Stimulated activated naive CD4-positive, alpha-beta T cell treated with Interleukin-2 at 50 U/mL for 16 hours (primary cell): ENCODE measurements at places on chromosomes 11 and 22.
A peak's percentile ranks its signal among the peaks of the same experiment; 100 is the strongest.

- no peak for DNase-seq
Measured at GRCh38 chr11:122414406-122415018, 241.0 kb upstream of the UBASH3B start.

DNA sequence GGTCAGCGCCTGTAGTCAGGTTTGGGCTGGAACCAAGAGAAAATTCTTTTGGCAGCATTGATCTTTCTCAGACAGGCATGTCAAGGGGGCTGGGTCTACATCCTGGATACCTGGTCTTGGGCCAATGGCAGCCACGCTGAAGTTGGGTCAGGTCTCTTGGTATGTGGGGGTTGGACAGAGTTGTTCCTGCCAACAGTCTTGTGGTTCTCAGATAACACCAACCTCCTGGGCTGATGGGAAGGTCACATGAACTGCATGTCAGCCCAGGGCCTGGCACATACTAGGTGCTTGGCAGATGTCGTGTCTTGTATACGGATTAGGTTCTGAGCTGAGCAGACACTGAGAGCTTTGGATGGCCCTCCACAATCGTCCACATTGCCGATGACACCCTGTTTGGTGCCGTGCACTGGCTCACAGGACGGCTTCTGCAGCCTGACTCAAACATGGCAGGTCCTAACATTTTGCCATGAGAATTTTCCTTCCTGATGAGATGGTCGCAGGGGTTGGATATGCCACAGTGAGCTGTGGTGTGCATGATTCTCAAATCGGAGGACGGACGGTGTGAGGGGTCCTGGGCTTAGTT lies 42.0 kb downstream of the FBLN1 start:
- DNase-seq, result no peak

DNA sequence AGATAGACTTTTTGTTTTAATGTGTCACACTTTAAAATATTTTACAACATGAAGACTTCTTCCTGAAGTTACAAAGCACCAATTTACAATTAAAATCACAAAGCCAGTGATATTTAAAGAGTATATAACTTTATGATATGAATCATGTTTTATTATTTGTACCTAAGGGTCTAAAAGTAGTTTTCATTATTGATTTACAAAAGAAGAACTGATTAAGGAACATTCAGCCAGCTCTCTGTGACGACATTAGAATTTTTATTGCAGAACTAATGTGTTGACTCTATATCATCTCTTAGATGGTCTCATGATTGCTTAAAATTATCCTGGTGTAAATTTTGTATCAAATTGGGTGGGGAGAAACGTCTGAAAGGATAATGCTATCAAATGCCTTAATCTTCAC lies 82.8 kb upstream of the ALKBH3 start:
- no peak for DNase-seq

DNA sequence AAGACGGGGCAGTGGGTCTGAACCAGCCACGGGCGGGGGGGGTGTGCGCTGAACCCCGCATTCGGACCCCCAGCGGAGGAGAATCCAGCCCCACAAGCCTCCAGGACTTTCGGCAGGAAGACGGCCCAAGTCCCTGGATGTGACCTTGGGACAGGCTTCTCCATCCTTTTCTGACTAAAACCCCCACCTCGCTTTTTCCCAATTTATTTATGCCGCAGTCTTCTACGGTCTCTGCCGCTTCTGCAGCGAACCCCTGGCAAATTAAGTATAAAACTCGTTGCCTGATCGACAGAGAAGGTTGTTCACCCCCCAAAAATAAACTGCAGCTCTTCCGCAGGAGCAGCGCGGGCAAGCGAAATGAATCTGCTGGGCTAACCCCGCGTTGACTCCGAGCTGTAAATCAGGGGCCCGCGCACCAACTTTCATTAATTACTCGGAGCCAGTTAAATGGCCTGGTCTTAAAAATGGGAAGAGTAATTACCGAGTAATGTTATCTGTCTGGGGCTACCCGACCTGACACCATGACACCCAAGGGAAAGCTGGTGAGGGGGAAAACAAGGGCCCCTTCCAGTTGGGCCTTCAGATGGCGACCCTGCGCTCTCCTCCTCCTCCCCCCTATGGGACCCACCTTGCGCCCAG lies 6.6 kb downstream of the WT1 start:
- no peak for DNase-seq

DNA sequence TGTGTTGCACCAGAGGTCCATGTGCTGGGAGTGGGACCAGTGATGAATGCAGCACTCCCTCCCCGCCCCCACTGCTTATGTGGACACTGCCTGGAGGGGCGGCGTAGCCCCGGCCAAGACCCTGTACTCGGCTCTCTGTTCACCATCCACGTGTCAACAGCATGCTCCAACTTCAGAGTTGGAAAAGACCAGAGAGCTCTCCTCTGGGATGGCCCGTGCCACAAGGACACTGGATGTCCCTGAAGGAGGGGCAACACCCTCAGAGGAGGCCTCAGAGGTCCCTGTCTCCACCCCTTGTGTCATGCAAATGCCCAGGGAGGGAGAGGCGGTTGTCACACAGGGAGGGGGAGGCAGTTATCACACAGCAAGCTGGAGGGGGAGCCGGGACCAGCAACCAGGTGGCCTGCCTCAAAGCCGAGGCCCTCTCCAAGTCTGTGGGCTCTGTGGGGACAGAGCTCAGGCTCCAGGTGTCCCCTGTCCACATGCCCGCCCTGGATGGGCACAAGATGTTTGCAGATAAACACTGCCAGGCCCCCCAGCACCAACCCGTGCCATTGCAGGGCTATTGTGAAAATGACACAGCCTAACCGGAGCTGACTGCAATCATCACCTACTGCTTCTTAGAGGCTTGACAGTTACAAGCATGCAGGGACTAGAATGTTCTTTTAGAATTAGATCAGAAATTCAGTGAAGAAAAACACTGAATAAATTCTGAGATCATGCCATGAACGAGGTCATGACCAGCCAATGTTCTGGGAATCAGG lies 121.1 kb downstream of the PHF21B start:
- no peak for DNase-seq

DNA sequence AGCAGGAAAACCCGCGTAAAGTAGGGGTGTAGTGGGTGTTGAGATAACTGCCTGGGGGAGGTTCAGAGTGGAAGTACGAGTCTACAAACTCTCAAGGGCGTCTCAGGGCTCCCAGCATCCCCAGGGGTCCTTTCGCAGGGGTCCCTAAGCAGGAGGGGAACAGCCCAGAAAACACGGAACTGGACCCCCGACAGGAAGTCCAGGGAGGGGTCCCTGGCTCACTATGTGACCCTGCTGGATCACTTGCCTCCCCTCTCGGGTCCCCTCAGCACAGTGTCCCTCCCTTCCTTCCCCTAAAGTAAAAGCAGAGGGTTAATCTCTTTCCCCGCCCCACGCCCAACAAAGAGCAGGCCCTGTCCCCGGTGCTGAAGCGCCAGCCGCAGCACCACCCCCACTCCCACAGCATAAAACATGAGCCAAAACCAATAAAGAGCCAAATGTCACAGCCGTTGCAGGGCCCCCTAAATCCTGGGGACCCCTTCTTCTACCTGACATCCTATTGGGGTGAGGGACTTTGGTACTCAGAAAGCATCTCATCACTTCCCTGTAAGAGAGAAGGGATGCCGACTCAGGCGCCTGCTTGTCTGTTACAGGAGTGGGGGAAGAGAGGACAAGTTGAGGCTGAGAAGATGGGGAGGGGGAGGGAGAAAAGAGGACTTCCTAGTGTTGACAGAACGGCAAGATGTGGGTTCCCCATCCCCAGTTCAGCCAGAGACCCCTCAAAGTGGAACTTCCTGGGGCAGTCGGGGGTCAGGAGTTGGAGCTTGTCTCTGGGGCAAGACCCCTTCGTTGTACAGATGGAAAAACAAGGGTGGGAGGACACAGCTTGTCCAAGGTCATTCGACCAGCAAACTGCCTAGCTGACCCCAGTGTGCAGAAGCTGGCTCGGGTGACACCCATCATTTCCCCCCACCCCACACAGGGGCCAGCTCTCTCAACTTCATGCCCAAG lies 1.4 kb upstream of the NEFH start:
- no peak for DNase-seq

GRCh38 chr11:19800162-19800561 lies 87.5 kb downstream of the NAV2 start:
- DNase-seq, result no peak

DNA sequence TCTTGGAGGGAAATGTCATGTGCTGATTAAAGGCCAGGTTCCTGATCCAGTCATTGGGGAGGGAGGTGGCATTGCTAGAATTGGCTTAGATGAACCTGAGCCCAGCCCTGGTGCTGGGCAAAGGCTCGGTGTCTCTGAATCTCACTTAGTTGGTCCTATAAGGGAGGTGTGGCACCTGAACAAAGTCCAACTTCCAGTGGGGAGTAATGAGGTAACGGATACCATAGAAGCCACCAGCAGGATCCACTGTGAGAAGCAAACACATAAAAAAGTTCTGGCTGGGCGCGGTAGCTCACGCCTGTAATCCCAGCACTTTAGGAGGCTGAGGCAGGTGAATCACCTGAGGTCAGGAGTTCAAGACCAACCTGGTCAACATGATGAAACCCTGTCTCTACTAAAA lies 26.6 kb downstream of the PRDM11 start:
- no peak for DNase-seq

DNA sequence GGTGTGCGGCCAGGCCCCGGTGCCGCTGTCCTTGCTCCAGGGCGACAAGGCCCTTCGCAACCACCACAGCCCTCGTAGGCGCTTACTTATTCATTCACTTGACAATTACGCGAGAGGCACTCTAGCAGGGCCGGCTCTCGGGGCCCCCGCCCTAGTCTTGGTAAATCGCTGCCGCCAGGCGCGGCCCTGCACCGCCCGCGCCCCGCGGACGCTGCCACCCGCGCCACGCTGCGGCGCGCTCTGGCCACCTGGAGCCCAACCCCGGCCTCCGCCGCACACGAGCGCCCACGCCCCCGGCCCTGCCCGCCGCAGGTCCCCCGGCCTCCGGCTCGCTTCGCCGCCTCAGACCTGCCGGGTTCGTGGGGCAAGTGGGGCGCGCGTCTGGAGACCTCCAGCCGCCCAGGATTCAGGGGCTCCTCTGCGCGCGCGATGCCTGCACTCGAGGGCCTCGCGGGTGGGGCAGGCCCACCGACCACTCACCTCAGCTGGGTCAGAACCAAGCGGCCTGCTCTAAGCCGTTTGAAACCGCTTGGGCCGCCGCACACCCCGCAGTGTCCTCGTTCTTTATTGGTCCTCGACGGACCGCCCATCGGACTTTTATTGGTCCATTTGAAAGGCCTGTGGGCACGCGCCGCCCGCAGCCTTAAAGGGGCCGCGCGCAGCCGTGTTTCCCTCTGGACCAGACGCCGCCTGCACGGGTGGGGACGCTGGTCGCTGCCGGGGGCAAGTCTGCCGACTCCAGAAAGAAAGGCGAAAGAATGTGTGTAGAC lies at the start of gene CKAP5:
TSS of gene CKAP5 (minus strand) at position 541 of the 770 bp plus-strand sequence. CDS start 25,049 bp downstream, outside the sequence.
- peak; percentile 86 for DNase-seq

DNA sequence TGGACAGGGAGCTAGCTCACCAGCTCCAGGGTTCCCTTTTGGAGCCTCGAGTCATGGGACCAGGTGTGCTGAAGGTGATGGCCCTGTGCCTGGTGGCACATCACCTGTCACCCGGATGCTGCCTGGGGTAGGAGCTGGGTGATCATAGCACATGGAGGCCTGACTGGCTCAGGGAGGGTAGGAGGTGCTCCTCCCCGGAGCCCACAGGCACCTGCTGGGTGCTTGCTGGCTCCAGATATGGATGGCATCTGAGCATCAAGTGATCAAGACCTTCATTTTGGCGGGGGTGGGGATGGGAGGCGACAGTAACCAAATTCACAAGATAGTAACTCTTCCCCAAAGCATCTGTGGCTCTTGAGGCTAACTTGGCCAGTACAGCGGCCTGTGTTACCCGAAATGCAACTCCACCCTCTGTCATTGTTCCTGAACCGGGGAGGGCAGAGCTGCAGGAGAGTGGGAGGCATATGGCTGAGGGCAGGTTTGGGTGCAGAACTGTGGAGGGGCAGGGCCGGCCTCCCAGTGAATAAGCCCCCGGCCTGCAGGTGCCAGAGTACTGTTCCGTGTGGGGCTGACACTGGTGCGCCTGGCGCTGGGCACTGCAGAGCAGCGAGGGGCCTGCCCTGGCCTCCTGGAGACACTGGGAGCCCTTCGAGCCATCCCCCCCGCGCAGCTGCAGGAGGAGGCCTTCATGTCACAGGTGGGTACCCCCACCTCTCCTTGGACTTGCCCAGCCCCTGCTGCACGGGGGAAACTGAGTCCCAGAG lies 4.7 kb downstream of the TBC1D10C start:
- no peak for DNase-seq

- DNase-seq, result no peak
Measured at GRCh38 chr11:28836285-28837081, 728.3 kb downstream of the METTL15 start.

GRCh38 chr22:43127166-43127908 lies 15.9 kb downstream of the MCAT start:
- DNase-seq, result no peak

DNA sequence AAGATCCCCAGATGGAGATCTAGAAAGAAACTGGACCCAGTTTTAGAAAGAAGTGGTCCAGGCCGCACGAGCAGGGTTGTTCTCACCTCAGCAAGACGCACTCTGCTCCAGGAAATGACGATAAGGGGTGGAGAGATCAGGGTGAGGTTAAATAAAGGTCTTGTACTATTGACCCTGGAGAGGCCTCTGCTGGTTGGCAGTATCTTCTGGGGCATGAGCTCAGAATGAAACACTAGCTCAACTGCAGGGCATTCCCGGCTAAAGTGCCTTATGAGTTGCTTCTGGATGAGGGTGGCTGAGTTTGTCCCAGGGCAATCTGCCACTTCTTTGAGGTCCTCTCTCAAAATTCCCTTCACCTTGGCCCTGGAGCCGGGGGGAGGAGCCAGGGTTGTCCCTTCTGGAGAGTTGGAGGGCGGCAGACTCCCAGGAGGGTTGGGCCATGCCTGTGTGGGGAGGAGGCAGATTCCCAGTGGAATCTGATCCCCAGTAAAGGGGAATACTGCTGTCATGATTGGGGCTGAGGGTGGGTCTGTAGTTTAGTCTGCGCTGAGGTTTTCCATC lies 10.9 kb downstream of the USP2 start:
- DNase-seq, result no peak

- DNase-seq, result no peak
Measured at GRCh38 chr11:109993786-109994185, 99.4 kb upstream of the ZC3H12C start.

DNA sequence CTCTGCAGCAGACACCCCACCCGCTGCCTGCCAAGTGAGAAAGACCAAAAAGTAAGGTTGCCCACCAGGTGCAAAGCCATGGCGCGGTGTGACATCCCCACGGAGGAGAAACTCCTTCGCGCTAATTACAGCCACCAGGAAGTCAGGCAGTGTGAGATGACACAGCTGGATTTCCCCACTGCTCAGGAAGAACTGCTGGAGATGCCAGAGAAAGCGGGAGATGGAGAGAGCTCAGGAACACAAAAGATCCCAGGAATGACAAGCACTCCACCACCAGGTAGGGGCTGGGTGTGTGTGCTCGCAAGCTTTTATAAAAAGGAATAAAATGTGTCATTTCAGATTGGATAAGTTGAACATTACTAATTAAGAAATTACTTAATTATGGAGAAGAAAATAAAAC lies 292.7 kb downstream of the OPCML start:
- DNase-seq, result no peak

GRCh38 chr22:38222797-38223119 lies 21.0 kb downstream of the MAFF start:
- no peak for DNase-seq
